ENCODE measurements at places on chromosomes 7 and 10.

- no peak for DNase-seq
Measured at GRCh38 chr7:22607180-22607579, 107.2 kb upstream of the STEAP1B start.

DNA sequence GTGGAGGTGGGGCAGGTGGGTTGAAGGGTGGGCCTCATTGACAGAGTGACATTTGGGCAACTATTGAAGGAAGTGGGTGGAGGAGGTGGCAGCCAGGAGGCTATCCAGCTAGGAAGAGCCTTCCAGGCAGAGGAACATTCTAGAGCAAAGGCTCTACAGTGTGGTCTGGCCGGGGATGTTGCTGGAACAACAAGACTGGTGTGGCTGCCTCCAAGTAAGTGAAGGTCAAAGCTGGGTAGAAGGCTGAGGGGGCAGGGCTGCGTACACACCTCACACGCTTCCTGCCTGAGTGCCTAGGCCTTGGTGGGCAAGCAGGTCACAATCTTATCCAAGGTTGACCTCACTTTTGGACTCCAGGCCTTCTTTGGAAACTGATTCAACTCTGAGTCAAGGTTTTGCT lies 6.6 kb downstream of the CPA1 start:
- no peak for DNase-seq

- no peak for DNase-seq
Measured at GRCh38 chr10:114477285-114477684, 73.0 kb upstream of the AFAP1L2 start.

- DNase-seq = no peak
Measured at GRCh38 chr7:4849390-4849789, 12.4 kb downstream of the PAPOLB start.

GRCh38 chr10:103849880-103850571 lies 5.3 kb downstream of the SH3PXD2A start:
- no peak for DNase-seq

- DNase-seq = no peak
Measured at GRCh38 chr7:52992001-52992400, 43.4 kb upstream of the POM121L12 start.

GRCh38 chr7:116417593-116418345 lies 81.8 kb upstream of the CAV2 start:
- DNase-seq = no peak
